Skin of body (tissue), 3 donors: ENCODE measurements at places on chromosomes 12 and 14. TPM values are rescaled to one million over a fixed set of nuclear protein-coding genes. Genes with fewer than 3 reads are reported as not detected.

DNA sequence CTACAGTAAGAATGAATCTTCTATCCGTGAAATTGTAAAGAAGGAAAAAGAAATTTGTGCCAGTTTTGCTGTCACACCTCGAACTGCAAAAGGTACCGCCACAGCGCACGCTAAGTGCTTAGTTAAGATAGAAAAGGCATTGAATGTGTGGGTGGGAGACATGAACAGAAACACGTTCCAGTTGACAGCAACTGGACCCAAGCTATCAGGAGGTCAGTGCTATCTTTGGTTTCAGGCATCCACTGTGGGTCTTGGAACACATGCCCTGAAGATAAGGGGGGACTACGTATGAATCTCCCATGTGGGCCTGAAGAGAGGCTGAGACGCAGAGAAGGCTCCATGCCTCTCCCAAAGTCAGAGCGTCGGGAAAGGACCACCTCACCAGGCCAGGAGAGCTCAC, 9.8 kb downstream of the IFFO1 start:
- no peak for DNase-seq

GRCh38 chr12:65335021-65335714, 56.7 kb downstream of the MSRB3 start:
- peak; percentile 84 for DNase-seq

DNA sequence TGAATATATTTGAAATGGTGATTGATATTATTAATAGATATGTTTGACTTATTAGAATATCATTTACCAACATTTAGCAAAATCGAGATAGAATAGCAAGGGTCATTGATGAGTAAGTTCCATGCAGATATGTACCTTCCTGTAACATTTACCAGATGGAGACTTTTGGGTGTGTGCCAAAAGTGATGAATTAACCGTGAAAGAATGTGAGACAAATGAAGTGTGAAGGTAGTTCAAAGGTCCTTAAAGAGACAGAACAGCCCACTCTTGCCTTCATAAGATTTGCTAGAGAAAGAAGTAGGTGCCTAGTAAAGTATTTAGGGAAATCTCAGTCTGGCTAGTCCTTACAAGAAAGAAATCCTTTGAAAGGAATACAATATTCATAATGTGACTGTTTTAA, 45.5 kb downstream of the FGD4 start:
- no peak for DNase-seq

DNA sequence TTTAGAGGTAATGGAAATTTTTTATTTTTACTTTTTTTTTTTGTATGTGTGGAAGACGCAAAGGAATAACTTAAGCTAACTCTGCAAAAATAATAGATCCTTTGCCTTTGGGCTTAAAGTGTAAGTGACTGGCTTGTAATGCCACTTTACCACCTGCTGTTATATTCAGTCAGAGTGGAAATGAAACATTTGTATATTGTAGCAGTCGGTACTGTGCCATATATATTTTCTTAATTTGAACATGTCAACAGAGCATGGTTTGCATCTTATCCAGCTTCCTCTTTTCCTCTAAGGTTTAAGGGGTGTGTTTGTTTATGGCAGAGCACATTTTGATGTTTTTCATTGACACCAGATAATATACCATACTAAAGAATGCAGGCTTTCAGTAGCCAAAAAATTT, 176.6 kb downstream of the TRHDE start:
- no peak for DNase-seq

LGALS3 gene
- 154 TPM for total RNA-seq

RNASE9 gene
- not detected for total RNA-seq

DNA sequence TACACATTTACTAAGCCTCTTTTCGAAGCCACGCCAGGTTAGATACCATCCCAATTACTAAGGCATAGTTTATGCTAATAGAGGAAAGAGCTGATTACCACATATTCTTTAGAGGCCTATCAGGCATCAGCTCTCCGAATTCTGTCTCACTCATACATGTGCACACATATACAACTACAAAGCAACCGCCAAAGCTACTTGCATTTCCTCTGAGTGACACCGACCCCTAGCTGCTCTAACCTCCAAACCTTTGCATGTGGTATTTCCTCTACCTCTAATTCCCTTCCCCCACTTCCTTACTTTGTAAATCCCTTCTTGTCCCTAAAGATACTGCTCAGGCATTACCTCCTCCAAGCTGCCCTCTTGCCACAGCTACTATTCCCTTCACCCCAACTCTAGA, 107.2 kb downstream of the DUSP6 start:
- DNase-seq: no peak

DNA sequence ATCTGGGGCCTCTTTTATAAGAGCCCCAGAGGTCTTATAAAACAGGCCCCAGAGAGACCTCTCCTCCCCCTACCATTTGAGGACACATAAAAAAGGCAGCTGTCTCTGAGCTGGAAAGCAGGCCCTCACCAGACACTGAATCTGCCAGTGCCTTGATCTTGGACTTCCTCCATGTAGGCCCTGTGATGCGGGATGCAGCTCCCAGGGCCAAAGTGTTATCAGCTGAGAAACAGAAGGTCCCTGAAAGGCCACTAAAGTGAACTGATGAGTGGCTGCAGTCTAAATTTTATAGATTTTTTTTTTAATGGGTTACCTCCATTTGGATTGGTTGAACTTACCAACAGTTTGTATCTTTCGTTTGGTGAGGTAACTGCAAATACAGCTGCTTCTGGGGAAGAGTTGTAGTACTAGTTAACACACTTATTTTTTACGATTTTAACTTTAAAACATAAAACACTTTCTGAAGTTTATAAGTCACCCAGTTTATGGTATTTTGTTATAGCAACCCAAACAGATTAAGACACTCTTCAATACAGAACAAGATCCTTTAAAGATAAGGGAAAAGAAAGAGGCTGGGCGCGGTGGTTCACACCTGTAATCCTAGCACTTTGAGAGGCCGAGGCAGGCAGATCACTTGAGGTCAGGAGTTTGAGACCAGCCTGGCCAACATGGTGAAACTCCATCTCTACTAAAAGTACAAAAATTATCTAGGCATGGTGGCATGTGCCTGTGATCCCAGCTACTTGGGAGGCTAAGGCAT, 5.6 kb upstream of the GUCY2C start:
- DNase-seq: no peak

XPOT gene
- 48.0 TPM for total RNA-seq

TMPRSS12 gene
- total RNA-seq: not detected

DNA sequence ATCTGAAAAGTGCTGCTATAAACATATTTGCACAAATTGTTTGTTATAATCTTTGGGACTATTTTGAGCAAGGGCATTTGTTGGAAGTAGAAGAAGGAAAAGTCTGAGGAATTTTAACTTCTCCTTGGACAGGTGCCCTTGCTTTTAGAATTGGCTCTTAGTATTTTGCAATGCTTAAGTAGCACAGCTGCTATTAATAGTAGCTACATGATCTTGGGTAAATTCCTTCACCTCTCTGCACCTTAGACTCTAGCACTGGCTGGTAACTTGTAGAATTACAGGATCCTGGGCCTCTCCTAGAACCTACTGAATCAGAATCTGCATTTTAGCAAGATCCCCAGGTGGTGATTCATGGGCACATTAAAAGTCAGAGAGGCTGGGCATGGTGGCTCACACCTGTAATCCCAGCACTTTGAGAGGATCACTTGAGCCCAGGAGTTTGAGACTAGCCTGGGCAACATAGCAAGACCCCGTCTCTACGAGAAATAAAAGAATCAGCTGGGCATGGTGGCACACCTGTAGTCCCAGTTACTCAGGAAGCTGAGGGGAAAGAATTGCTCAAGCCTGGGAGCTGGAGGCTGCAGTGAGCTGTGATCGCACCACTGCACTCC, 10.8 kb upstream of the TMEM120B start:
- DNase-seq: no peak

- no peak for DNase-seq
Observed at GRCh38 chr14:101858791-101859537, 97.5 kb downstream of the PPP2R5C start.

DNA sequence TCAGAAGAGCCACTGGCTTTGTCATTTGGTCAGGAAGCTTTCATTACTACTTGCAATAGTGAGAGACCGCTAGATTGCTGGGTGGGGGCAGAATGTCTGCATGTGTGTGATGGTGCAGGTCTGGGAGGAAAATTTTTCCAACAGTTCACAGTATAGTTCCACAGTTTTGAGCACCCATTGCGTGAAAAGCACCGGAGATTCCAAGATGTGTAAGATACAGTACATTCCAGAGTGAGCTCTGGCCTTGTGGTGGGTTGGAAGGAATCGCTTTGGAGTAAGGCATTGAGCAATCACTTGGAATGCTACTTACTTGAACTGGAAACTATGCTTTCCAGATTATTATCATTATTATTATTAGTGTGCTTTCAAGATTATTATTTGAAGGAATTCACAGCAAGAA, 47.6 kb upstream of the FRMD6 start:
- DNase-seq: peak; percentile 17

CPM gene
- 20.5 TPM for total RNA-seq

PSMC6 gene
- total RNA-seq: 101 TPM

EAPP gene
- 61.6 TPM for total RNA-seq

- DNase-seq: no peak
Observed at GRCh38 chr12:68641138-68641537, 30.4 kb downstream of the RAP1B start.

DNA sequence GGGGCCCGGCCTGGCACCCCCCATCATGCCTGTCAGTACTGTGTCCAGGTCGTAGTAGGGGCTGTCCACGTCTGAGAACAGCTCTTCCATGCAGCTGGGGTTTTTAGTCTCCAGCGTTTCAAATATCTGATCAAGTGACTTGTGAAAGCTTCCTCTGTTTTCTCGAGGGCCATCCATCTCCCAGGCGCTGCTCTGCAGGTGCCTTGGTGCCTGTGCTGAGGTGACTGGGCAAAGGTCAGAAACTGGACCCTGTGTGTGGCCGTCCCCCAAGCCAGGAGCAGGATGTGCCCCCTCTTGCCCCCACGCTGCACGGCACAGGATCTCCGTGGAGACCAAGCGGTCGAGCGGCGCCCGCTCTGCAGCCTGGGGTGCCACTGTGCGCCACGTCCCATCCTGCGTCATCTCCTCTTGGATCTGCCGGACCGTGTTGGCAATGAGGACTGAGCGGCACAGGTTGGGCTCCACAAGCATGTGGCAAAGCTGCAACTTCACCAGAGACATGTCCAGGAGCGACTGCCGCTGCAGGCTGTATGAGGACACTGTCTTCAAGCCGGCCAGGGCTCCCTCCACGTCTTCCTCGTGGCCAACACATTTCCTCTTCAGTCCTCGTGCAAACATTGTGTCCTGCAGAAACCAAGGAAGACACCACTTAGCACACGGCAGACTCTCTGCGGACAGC, 9.4 kb downstream of the CDCA4 start:
- no peak for DNase-seq

SLC7A8 gene
- 27.5 TPM for total RNA-seq

GRCh38 chr12:202081-202731, 11.8 kb downstream of the SLC6A12 start:
- DNase-seq: no peak

NKX2-1 gene
- not detected for total RNA-seq

CLEC2A gene
- 18.5 TPM for total RNA-seq

PPP4R4 gene
- 2.4 TPM for total RNA-seq

- DNase-seq: no peak
Observed at GRCh38 chr12:27898022-27898421, 74.5 kb downstream of the PTHLH start.

- DNase-seq: peak; percentile 33
Observed at GRCh38 chr12:109461049-109461845, 15.9 kb downstream of the KCTD10 start.

DNA sequence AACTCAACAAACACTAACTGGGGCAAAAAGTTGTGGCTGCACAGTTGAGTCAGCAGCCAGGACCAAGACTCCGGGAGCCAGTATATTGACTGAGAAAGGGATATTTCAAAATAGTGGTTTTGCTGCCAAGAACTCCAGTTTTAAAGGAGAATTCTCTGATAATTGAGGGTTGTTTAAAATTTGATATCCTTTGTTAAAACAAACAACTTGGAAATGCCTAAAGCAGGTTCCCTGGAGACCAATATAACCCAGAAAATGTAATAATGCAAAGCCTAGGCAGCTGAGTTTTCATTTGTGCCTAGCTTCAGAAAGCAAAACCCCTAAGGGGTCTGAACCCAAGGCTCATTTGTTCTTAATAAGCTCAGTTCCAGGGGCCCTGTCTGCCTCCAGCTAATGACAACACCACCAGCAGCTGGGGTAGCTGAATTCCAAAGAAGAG, 311.7 kb upstream of the CCDC196 start:
- peak; percentile 7 for DNase-seq

DNA sequence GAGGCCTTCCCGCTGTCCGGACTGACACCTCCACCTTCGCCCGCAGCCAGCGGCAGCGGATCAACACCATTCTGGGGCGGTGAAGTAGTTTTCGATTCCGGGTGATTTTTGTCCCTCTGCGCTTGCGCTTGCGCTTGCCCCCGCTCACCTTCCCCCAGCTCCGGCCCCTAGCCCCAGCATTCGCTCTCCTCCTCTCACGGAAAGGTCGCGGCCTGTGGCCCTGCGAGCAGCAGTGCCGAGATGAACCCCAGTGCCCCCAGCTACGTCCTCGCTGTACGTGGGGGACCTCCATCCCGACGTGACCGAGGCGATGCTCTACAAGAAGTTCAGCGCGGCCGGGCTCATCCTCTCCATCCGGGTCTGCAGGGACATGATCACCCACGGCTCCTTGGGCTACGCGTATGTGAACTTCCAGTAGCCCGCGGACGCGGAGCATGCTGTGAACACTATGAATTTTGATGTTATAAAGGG, 22.7 kb upstream of the SRGAP1 start:
- no peak for DNase-seq

- DNase-seq: peak; percentile 60
Observed at GRCh38 chr12:114668151-114668885, 15.7 kb downstream of the TBX3 start.

- DNase-seq: peak; percentile 26
Observed at GRCh38 chr12:19288603-19289244, 150.6 kb upstream of the AEBP2 start.

DNA sequence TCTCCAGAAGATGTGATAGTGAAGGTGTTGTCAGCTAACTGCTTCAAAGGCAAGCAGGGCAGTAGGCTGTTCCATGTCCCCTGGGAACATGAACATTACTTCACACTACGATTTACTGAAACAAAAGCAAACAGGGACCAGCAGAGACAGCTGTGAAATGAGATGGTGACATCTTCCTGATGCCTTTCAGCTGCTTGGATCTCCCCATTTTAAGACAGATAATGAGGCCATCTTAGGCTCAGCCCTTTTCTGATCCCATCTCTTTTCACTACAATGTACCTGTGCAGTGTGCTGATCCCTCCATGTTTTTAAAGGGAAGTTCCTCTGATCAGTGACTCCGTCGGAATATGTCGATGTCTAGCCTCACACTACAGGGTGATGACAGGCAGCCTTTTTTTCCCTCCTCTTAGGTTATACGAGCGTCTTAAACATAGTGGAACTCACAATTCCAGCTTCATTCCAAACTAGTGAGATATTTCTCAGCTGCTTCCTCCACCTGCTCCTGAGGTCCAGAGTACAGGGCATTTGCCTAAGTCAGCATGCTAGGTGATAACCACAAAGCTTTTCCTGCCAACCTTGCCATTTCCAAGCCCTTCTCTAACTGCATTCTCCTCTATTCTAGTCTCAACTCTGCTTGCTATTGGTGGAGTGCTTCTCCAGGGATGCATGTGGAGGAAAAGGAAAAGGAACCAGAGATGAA, 87.6 kb upstream of the EGLN3 start:
- no peak for DNase-seq
